ENCODE measurements at places on chromosomes 1 and 21.
A peak's percentile ranks its signal among the peaks of the same experiment; 100 is the strongest.

GRCh38 chr1:150150133-150151021 is 661 bp downstream of the PLEKHO1 start:
- DNase-seq, result peak; percentile 17

DNA sequence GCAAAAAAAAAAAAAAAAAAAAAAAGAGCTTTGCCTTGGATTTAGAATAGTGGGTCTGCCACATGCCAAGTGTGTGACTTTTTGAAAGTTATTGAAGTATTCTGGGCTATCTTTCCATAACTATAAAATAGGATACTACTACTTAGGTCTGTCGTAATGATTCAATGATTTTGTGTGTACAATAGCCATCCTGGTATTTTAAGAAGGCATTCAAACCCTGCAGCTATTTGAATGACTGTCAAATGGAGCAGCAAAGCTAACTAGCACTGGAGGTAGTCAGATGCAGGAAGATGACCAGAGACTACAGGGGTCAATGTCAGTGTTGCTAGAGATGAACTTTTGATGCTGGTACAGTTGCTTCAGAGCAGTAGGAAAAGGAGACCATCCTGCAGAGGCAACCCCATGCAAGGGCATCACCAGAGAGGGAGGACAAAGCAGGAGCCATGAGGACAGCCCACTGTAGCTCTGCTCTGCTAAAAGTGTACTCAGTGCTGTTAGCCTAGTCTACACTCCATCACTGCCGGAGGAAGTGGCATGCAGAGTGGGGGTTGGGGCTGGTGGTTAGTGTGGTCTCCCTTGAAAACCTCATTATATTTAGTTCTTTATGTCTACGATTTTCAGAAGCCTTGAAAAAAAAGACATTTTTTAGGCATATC is 29.0 kb downstream of the DUSP10 start:
- peak; percentile 59 for DNase-seq

- no peak for DNase-seq
Measured at GRCh38 chr1:114369930-114370329, 141.1 kb downstream of the TRIM33 start.

- no peak for DNase-seq
Measured at GRCh38 chr1:166507347-166507746, 331.9 kb upstream of the POGK start.

All from trophoblast cell (in vitro differentiated cells and primary cell).